Caco-2 (cell line): ENCODE measurements at places on chromosomes 2 and 18.

DNA sequence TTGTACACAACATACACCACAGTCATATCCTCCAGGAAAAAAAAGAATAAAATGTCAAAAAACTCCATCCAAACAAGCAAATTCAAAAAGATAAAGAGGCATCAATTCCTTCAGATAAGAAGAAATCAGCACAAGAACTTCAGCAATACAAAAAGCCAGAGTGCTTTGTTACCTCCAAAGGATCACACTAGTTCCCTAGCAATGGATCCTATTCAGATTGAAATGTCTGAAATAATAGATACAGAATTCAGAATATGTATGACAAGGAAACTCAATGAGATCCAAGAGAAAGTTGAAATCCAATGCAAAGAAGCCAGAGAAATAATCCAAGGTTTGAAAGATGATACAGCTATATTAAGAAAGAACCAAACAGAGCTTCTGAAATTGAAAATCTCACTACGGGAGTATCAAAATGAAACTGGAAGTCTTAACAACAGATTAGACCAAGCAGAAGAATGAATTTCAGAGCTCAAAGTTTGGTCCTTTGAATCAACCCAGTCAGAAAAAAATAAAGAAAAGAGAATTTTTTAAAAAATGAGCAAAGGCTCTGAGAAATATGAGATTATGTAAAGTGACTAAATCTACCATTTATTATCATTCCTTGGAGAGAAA is 80.6 kb downstream of the TRABD2A start:
- no peak for DNase-seq

GRCh38 chr2:61575447-61575859 is 37.3 kb upstream of the XPO1 start:
- DNase-seq = no peak

DNA sequence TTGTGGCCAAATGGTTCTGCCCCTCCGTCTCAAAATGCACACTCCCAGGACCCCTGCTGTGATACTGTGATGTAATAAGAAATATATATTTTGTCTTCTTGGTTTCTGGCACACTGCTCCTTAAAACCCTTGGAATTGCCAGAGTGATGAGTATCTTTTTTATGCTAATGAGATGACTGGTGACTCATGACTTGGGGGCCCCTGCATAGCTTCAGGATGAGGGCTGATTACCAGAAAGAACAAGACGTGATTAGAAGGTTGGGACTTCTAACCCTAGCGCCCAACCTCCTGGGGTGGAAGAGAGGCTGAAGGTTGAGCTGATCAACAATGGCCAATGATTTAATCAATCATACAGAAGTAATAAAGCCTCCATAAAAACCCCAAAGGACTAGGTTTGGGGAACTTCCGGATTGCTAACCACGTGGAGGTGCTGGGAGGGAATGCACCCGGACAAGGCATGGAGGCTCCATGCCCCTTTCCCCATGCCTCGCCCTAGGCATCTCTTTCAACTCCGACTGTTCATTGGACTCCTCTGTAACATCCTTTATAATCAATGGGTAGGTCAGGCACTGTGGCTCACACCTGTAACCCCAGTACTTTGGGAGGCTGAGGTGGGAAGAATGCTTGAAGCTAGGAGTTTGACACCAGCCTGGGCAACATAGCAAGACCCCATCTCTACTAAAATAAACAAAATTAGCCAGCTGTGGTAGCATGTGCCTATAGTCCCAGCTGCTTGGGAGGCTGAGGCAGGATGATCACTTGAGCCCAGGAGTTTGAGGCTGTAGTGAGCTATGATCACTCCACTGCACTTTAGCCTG is 89.1 kb downstream of the HS1BP3 start:
- DNase-seq = no peak

GRCh38 chr2:213806125-213806726 is 522.0 kb downstream of the SPAG16 start:
- DNase-seq = no peak

- DNase-seq = no peak
Observed at GRCh38 chr18:48392268-48392667, 16.9 kb downstream of the ZBTB7C start.

DNA sequence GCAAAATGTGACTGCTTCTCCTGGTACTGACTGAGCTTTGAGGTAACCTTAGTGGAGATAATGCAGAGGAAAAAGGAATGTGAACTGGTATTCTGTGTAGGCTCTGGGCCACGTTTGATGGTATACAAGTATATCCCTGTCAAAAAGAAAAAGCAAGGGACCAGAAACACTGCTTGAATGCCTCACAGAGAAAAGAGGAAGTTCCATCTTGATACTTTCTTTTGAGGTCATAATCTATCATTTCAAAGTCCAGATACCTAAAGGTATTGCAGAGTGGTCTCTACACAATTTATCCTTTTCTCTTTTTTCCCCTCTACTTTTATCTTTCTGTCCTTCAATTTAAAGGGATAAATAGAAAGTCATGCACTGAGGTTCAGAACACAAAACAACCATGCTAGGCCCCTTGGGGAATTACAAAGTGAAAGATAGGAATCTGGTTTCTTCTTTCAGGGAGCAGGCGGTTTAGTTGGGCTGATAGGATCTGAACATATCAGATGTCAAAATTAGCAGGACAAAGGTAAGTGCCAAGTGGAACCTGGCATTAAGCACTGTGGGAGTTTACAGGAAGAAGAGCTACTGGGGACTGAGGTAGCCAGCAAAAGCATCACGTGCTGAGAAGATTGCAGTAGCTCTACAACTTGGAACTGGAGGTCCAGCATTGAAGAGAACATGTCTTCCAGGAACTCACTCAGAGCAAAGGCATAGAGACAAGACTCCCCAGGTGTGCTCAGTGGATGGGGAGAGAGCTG is 121.2 kb downstream of the LYPD6 start:
- no peak for DNase-seq

DNA sequence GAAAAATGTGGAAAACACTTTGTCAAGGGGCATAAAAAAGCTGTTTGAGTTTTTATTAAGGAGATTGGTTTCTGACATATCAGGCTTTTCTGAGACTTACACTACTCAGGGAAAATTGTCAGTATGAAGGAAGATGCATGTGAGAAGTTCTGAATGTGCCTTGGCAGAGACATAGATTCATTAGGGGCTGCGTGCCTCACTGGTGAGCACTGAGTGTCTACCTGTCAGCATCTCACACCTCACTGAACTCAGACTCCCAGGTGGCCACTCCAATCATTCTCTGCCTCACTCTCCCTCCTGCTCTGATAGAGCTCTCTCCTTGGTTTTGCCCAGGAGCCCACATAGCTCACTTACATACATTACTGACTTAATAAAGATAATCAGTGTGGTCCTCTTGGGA is 372.6 kb downstream of the LRRTM4 start:
- DNase-seq = no peak

DNA sequence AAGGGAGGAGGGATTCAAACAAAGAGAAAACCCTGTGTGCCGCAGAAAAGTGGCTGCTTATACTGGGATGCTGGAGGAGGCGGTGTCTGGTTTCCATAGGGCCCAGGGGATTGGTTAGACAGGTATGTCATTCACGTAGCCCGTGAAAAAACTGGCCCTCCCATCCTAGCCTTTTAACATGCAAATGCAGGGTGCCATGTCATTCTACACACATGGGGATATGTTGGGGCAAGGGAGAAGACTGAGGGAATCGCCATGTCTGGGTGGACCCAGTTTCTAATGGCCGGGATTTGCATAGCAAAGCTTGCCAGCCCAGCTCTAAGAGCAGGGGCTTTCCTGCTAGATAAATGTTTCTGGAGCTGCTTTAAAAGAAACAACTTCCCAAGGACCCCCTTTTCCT is 8.2 kb upstream of the RNU2-63P start:
- no peak for DNase-seq

DNA sequence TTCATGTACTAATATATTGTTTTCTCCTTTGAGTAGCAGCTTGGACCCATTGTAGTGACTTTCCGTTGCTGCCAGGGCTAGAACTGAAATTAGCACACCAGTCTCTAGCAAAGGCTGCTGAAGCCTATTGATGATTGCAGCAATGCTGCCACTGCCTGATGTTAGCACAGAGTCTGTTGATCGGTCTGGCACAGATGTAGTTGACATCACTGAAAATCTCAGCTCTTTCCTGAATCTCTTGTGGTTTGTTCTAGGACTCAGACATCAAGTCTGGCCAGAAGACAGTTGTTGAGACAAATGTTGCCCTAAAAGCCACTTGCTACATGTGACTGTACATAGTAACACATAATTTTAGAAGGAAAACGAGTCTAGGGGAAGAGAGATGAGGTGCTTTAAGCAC is 47.2 kb downstream of the VAPA start:
- no peak for DNase-seq

GRCh38 chr18:46950064-46950656 is 32.8 kb downstream of the KATNAL2 start:
- no peak for DNase-seq

- DNase-seq = no peak
Observed at GRCh38 chr2:8031370-8031769, 650.5 kb upstream of the ID2 start.

DNA sequence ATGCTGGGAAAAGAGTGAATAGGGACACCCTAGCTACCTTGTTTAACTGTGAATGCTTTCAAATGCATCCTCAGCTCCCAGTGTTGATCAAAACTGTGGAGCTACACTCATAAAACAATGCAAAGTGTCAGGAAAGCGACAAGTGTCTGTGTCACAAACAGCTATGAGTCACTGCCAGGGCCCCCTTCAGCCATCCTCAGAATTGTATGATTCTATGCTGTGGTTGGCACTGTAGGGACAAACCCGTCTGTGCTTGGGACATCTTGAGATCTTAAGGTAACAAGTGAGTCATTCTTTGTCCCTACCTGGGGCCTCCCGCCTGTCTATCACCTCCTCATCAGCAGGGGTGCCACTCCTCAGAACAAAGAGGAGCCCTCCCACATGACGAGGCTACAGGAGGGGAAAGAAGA is 42.4 kb downstream of the KLF7 start:
- no peak for DNase-seq

DNA sequence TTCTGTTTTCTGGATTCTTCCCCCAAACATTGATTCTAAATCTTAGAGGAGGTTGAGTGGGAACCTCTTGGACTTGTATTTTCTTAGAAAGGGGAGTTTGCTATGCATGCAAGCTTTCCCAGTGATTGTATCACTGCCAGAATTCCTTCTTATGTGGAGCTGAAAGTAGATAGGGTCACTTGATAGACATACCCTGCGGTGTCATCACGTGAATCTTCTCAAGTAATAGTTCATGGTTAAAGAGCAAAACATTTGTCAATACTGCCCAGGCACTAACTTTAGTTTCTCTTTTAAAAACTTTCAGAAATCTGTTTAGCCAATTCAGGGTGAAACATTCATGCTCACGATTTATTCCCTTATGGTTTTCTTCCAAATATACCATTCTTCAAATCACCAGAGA is 6.4 kb downstream of the PMAIP1 start:
- no peak for DNase-seq

DNA sequence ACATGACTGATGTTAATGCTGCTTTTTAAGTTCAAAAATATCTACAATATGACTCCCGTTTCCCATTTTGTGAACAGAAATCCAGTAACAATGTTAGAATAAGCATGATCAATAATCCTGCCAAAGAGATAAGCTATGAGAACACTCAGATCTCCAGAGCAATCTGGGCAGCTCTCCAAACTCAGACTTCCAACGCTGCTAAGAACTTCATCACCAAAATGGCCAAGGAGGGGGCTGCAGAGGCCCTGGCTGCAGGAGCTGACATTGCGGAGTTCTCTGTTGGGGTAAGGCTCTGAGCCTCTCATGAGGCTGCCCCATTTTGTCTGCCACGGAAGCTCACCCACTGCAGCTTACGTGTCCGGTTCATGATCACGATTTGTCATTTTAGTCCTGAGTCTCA is 68.4 kb downstream of the UGGT1 start:
- DNase-seq = no peak

DNA sequence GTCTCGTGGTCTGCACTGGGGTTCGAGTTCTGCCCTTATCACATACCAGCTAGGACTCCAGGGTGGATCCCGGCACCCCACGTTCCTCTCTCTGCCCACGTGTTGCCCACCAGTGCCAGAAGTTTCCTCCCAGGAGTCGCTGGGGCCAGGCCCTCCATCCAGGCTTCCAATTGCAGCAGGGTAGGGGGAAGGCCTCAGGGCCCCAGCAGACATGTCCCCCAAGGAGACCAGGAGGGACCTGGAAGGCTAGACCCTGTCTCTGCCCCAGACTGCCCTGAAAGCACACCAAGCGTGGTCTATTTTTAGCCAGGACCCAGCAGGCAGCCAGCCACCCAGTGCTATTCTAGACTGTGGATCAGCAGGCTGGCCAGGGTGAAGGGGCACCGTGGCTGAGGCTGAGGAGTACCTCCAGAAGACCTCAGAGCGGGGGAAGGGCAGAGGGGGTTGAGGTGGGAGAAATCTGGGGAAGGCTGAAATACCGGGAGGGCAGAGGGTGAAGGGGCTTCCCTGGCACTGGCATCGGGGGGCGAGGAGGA is 18.8 kb upstream of the TNS1 start:
- no peak for DNase-seq

GRCh38 chr2:17104454-17104853 is 413.8 kb downstream of the RAD51AP2 start:
- no peak for DNase-seq

DNA sequence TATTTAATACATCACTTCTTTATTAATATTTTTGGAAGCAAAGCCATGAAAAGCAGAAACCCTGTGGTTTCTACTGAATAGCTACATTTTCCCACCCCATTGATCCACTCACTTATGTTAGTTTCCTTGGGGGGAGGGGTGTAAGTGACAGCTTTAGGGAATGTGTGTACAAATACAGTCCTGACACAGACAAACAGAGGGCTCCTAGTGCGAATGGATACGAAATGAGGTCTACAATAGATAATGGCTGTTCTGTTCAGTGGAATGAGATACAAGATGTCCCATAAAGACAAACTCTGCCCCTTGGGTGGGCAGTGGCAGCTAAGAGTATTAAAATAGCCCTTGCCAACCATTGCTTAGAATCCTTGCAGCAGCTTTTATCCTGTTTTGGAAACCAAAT is 312.9 kb downstream of the NCKAP5 start:
- DNase-seq = no peak

GRCh38 chr2:20172273-20173055 is 52.5 kb downstream of the SDC1 start:
- no peak for DNase-seq

DNA sequence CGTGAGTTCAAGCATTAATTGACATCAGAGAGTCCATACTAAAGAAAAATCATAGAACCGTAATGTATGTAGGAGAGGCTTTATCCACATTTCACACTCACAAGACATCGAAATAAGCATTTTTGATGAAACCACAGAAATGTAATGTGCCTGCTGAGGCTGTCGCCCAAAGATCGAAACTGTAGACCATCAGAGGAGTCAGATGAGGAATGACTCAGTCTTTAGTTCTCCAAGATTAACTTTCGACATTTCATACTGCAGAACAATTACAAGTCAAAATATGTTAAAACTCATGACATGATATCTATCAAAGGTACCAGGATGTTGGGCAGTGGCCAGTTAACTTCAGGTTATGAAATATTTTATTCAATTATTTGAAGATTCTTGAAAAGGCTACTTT is 79.6 kb downstream of the RAB31 start:
- no peak for DNase-seq

GRCh38 chr2:42965196-42965595 is 172.8 kb upstream of the HAAO start:
- no peak for DNase-seq
